ENCODE measurements at places on chromosomes 1 and 21. TPM values are rescaled to one million over a fixed set of nuclear protein-coding genes. Genes with fewer than 3 reads are reported as not detected.

The MECR gene
- 19.9 TPM for total RNA-seq

The CELA2B gene
- total RNA-seq = not detected

The ANGPTL3 gene
- not detected for total RNA-seq

The AGT gene
- total RNA-seq = 9.2 TPM

The FAM151A gene
- total RNA-seq = not detected

GRCh38 chr1:116310180-116310579 lies 62.9 kb upstream of the ATP1A1 start:
- DNase-seq = no peak

DNA sequence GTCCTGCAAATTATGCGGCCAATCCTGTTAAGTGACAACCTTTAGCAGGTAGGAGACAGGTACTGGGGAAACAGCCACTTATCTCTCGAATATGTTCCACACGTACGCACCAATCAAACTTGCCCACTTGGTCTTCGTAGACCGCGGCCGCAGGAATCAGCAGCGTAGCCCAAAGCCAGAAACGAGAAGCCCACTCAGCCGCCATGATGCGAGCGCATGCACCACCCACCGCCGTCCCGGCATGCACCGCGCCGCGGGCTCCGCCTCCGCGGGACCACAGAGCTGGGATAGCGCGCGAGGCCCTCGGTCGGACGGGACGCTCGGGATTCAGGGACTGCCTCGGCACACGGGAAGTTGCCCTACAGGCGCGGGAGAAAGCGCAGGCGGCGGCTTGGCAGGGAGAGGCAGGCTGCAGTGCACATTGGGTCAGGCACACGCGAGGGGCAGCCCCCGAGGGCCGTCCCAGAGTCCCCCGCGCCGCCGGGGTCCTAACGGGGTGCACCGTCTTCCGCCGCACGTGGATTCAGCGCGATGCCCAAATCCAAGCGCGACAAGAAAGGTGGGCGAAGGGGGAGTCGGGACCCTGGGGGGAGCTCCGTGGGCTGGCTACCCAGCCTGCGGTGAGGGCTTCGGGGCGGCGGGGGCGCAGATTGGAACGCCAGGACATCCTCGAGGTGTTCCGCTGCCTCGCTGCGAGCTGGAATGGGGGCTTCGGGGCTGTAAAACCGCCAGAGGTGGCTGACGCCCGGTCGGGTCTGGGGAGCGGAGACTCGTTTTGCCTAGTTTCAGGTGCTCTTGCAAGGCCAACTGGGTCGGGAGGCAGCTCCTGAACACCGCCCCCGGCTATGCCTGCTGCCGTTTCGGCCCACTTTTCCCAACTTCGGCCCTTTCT lies at the start of the genes EMC1 and MRTO4:
EMC1 (minus strand) TSS at position 220 of the 892 bp plus-strand sequence; CDS start at position 205, 15 bp downstream.
MRTO4 (plus strand) TSS at position 501 of the 892 bp plus-strand sequence; CDS start at position 532, 31 bp downstream.
- peak; percentile 85 for DNase-seq

- DNase-seq = no peak
Observed at GRCh38 chr1:9654051-9654833, 2.7 kb downstream of the PIK3CD start.

DNA sequence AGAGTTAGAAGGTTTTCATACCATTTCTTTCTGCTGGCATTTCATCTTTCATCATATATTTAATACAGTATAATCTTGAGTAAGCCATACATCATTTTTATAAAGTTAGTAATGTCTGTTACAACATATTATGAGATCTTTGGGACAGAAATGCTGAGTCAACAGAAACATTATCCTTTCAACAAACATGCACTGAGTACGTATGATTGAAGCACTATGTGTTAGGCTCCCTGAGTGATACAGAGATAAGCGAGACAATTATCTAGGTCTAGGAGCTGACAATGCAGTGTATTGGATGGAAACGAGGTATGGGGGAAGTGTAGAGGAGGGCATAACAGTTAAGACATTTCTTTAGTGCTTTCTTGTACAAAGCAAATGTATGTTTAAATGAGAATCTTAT lies 19.7 kb upstream of the GPR52 start:
- DNase-seq = no peak

GRCh38 chr1:195005338-195005737 lies 1602.9 kb downstream of the KCNT2 start:
- DNase-seq = no peak

DNA sequence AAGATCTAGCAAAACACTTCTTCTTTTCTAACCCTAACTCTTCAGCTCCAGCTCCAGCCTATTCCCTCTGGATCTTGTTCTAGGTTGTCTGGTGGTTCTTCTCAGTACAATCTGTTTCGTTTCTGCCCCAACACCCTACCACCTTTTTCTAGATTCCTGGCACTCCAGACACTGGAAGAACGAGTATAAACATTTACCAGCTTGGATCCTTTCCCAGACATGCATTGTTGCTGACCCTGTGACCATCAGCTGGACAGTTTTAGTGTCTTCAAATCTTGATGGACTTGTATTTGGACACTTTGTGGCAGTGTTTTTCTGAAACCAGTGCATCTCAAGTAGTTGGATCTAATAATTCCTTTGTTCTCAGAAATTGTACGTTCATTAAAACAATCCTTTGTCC lies 30.6 kb upstream of the CACNA1E start:
- DNase-seq = no peak

Measured in sigmoid colon (tissue), 7 donors.